Naive thymus-derived CD8-positive, alpha-beta T cell (primary cell): ENCODE measurements at places on chromosomes 3 and 15.

DNA sequence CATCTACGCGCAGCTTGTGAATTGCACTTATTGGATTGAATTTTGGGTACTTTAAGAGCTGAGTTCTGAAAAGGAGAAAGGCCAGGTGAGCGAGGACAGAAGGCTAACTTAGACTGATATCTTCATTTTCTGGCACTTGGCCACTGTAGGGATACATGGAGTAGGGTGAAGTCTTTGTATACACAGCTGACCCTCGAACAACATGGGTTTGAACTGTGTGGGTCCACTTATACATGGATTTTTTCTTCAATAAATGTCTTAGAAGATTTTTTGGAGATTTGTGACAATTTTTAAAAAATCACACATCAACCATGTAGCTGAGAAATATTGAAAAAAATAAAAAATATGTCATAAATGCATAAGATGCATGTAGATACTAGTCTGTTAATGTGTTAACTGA is 18.3 kb downstream of the PTPRG start:
- no peak overlapping the region for H3K27ac ChIP-seq
- H3K36me3 ChIP-seq = no peaks in the 10 kb centered on the region
- no peak for DNase-seq

DNA sequence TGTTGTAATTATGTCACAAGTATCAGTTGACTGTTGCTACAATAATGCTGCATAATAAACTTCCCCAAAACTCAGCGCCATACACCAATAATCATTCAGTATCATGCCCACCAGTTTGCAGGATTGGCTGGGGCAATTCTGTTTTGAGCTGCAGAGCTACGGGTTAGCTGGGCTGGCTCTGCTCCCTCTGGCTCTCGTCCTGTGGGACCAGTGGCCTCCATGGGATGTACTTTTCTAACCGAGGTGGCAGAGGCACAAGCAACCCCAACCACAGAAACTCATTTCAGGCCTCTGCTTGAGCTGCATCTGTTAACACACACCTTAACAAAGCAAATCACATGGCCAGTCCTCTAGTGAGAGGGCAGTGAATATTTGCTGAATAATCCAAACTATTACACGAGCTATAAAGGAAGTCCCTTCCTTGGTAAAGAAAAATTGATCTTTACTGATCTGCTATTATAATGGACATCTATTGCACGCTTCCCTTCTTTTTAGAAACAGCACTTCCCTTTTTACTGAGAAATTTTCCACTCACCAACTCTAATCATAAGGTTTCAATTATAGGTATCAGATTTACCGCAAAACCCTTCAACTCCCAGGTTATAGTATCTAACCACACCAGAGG is 10.9 kb upstream of the BCL2A1 start:
- no peak overlapping the region for H3K27ac ChIP-seq
- no peak overlapping the region for H3K4me3 ChIP-seq
- H3K4me1 ChIP-seq = no peaks in the 10 kb centered on the region
- no peaks in the 10 kb centered on the region for H3K27me3 ChIP-seq

DNA sequence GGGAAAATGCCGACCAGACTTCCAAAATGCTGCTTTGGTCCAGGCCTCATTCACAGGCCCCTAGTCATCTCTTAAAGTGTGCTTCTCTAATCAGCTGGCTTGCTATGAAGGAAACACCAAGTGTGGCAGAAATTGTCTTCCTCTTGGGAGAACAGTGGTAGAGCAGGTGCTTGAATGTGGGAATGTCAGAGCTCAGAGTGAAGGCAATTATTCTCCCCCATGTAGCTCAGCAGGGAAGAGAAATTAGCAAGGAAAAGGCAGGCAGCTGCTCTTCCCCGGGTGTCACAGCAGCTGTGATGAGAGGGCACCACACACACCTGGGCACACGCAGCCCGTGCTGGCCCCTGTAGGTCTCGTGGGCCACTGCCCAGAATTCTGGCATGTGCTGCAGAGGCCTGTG is 358.5 kb downstream of the WDR72 start:
- H3K36me3 ChIP-seq = no peaks in the 10 kb centered on the region
- H3K27me3 ChIP-seq = peaks cover 24% of the 10 kb centered on the region
- no peak overlapping the region for H3K27ac ChIP-seq
- H3K4me1 ChIP-seq = no peaks in the 10 kb centered on the region
- DNase-seq = no peak

- peak; percentile 18 for DNase-seq
- H3K27ac ChIP-seq = no peak overlapping the region
- H3K27me3 ChIP-seq = peaks cover 5% of the 10 kb centered on the region
- H3K4me3 ChIP-seq = peak overlapping the region; percentile 39
Observed at GRCh38 chr3:9862391-9863057, 17.5 kb downstream of the CIDEC start.

DNA sequence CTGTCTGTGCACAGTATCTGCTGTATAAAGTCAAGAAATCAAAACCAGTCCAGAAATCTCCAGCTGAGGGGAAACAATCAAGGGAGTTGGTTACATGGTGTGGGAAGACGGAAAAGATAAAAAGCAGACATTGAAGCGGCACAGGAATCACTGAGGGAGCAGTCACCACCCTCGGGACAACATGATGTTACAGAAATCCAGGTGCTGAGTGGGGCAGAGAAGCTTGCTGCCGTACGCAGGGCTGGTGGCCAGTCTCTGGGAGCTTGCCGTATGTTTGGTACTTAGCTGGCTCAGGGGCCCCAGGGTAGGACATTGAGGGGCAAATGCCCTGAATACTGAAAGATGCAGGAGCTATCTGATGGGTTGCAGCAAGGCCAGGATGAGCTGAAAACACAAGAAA is 237.9 kb downstream of the EDEM1 start:
- DNase-seq = no peak
- peaks cover 12% of the 10 kb centered on the region for H3K4me1 ChIP-seq
- H3K36me3 ChIP-seq = no peaks in the 10 kb centered on the region
- H3K4me3 ChIP-seq = no peak overlapping the region

DNA sequence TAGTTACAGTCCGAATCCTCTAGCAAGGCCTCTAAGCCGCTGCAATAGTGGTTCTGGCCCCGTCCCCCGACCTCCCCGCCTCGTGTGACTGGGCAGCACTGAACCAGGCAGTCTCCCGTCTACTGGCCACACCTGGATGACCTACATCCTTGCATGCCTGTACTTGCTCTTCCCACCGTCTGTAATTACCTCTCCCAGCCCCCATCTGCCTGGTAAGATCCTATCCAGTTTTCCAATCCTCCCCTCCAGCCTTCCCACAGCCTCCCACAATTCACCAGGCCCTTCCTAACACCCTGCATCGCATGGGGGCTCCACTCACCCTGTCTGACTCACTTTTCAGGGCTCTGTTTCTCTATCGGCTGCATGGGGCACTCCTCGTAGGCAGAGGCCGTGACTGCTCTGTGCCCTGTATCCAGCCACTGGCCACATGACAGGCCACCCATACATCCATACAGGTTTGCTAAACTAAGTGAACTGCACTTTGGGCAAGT is 32.8 kb downstream of the XXYLT1 start:
- H3K36me3 ChIP-seq = peaks cover 12% of the 10 kb centered on the region
- H3K4me1 ChIP-seq = peaks cover 5% of the 10 kb centered on the region
- no peak overlapping the region for H3K4me3 ChIP-seq
- H3K27ac ChIP-seq = no peak overlapping the region
- no peaks in the 10 kb centered on the region for H3K27me3 ChIP-seq
- DNase-seq = no peak

DNA sequence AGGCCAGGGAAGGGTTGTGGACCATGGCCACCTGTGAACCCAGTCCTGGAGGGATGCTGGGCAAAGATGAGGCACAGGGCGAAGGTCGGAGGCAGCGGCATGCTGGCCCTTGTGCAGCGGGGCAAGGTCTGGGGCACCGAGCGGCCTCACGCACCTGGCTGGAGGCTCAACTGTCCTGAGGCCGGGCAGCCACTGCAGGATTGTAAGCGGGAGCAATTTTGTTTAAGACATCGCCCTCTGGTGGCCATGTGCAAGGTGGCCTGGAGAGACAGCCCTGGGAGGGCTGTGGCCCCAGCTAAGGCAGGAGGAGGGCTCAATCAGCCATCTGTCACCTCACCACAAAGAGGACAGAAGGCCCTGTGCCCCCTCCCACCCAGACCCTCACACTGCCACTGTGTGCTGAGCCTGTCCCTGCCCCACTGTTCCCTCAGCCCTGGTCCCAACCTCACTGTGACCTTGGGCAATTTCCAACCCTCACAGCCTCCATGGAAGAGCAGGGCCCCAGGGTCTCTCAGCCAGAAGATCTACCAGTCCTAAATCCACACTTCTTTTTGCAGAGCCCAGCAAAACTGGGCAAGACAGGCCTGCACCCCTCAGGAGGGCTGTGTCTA is 46.2 kb downstream of the TPRA1 start:
- no peaks in the 10 kb centered on the region for H3K36me3 ChIP-seq
- no peak overlapping the region for H3K27ac ChIP-seq
- DNase-seq = peak; percentile 55
- H3K4me1 ChIP-seq = peaks cover 11% of the 10 kb centered on the region
- no peak overlapping the region for H3K4me3 ChIP-seq

DNA sequence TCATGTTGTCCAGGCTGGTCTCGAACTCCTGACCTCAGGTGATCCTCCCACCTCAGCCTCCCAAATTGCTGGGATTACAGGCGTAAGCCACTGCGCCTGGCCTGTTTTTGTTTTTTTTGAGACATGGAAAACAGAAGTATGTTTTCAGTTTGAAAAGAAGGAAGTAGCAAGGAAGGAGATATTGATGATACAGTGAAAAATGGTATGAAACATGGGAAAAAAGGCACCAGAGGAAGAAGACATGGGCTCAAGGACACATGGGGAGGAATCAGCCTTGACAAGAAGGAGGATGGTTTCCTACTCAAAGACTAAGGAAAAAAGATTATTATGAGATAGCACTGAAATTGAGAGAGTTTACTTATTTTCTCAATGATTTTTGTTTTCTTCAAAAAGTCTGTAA is 30.7 kb downstream of the FMN1 start:
- no peak overlapping the region for H3K4me3 ChIP-seq
- H3K27me3 ChIP-seq = peaks cover 11% of the 10 kb centered on the region
- DNase-seq = no peak
- peaks cover 5% of the 10 kb centered on the region for H3K36me3 ChIP-seq
- H3K27ac ChIP-seq = no peak overlapping the region

GRCh38 chr3:114640126-114640525 is 346.3 kb downstream of the TIGIT start:
- no peaks in the 10 kb centered on the region for H3K27me3 ChIP-seq
- no peaks in the 10 kb centered on the region for H3K4me1 ChIP-seq
- no peak overlapping the region for H3K4me3 ChIP-seq
- no peak for DNase-seq
- no peak overlapping the region for H3K27ac ChIP-seq

DNA sequence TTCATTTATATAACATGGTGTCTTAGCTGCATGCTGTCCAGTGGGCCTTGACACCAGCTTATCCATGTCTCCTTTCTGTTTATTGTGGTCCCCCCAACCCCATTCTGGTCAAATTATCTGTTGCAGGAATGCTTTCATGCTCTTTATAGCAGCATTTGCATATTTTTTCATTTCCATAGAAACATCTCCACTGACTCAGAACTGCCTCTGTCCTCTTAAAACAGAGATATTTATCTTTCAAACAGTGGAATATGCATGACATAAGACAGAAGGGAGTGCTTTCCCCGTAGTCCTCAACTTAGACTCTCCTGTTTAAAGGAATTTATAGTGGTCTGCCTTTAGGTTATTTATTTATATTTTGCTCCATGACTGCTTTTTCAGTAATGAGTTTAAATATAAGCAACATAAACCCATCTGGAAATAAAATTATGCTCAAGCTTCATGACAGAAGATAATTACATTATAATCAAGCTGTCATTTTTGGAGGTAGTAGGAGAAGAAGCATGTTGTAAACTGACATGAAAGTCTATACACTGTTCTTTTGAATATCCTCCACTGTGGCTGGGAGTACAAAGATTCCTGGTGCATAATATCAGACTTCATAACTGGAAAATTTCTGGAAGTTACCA is 179.5 kb upstream of the CD96 start:
- no peak overlapping the region for H3K27ac ChIP-seq
- H3K36me3 ChIP-seq = no peaks in the 10 kb centered on the region
- no peaks in the 10 kb centered on the region for H3K4me1 ChIP-seq
- H3K27me3 ChIP-seq = no peaks in the 10 kb centered on the region
- no peak overlapping the region for H3K4me3 ChIP-seq

DNA sequence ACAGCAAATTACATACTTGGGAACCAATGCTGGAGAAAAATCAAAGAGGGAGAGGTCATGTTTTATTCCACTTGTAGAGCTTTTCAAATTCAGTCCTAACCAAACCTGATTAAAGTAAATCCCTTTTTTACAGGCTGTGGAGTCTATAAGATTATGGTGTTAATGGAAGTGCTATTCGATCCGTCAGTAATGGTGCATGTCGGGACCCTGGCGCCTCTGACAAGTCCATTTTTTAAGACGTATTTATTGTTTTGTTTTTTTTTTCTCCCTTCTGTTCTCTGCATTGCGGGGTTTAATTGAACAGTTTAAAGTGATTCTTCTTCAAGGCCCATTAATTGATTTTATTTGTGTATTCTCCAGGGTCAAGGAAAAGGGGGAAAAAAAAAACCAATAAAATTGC is 725.9 kb downstream of the TUSC7 start:
- no peak overlapping the region for H3K4me3 ChIP-seq
- DNase-seq = no peak
- H3K27ac ChIP-seq = no peak overlapping the region
- no peaks in the 10 kb centered on the region for H3K4me1 ChIP-seq
- H3K36me3 ChIP-seq = no peaks in the 10 kb centered on the region
